ENCODE measurements at places on chromosomes 5 and 9.

DNA sequence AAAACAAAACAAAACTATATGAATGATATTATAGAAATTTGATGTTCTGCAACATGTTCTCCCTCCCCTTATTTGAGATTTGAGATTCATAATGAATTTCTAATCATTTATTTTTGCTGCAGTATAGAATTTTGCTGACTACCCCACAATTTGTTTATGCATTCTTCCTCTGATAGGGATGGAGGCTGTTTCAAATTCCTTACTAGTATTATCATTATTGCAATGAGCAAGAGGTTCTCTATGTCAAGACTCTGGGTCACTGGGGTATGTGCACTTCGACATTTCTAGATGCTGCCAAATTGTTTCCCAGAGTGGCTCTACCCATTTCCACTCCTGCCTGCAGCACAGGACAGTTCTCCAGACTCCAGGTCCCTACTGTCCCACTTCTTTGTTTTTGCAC, 54.9 kb upstream of the DAB2IP start:
- no peak for DNase-seq

- DNase-seq, result no peak
Observed at GRCh38 chr5:176823869-176824412, 13.6 kb downstream of the UNC5A start.

DNA sequence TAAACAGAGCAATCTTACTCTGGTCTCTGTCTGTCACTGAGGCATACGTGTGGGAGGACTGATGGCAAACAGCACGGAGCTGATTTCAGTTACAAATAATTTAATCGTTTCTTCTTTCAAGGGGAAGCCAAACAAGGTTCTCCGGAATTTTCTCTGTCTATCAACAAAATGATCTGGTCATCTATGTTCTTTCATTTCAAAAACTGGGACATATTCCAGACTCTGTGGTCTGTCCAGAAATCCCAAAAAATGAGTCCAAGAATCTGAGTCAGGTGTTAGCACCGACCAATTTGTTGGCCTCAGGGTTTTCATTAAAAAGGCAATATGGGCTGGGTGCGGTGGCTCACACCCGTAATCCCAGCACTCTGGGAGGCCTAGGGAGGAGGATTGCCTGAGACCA, 69.9 kb upstream of the ZNF608 start:
- no peak for DNase-seq

- no peak for DNase-seq
Observed at GRCh38 chr5:179121667-179122111, 61.5 kb downstream of the ZNF354C start.

- DNase-seq, result peak; percentile 31
Observed at GRCh38 chr5:168681556-168682183, 102.5 kb upstream of the PANK3 start.

GRCh38 chr9:113222482-113222841, 1.1 kb downstream of the SLC31A1 start:
- no peak for DNase-seq

DNA sequence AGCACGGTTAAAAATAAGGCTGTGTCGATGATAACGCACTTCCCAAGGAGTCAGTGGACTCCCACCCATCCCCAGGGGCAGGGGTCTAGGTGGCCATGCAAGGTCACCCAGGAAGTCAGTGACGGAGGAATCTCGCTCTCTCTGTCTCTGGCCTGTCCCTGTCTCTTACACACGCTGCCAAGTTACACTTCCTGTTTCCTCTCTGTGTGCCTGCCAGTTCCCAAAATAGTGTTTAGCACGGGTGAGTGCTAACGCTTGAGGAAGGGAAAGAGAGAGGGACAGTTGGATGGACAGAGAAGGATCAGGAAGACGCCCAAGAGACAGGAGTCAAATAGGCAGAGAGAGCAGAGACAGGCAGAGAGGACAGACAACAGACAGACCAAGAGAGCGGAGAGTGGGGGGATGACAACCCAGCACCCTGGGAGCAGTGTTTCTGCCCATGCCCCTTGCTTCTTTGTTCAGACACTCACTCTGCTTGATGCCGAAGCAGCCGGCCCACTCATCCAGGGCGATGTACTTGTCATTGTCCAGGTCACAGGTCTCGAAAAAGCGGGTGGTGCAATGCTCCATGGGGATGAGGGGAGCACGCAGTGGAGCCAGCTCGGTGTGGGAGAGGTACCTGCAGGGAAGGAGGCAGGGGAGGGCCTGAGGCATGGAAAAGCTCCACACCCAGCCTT, 23.0 kb downstream of the SPARC start:
- no peak for DNase-seq

DNA sequence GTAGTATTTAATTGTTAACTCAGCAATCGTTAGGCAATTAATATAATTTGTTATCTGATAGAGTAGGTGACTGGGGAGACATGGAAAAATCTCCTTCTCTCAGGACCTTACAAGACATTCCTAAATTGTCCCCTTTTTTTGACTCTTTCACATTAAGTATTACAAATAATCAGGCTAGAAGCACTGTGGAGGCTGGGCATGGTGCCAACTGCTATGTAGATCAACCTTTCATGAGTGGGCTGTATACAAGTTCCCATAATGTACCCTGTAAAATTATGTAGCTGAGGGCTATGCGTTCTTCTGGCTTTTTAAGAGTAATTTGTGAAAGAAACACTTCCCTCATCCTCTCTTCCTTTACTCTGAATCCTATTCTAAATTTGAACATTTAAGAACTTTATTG, 140.2 kb downstream of the NFIB start:
- DNase-seq, result no peak

DNA sequence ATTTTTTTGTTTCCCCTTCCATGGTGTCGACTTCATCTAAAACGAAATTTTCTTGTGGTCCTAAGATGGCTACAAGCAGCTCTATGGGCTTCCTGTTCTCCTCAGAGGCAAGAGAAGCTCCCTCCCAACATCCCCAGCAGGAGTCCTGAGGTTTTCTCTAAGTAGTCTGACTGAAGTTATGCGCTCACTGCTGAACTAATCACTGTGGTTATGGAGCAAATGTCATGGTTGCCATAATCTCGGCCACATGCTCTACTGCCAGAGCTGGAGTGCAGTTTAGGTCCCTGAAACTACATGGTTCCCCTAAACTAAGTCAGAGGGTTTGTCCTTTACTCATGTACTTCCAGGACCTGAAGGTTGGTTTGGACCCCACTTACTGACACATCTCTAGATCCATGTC, 68.0 kb upstream of the MAMDC2 start:
- no peak for DNase-seq

DNA sequence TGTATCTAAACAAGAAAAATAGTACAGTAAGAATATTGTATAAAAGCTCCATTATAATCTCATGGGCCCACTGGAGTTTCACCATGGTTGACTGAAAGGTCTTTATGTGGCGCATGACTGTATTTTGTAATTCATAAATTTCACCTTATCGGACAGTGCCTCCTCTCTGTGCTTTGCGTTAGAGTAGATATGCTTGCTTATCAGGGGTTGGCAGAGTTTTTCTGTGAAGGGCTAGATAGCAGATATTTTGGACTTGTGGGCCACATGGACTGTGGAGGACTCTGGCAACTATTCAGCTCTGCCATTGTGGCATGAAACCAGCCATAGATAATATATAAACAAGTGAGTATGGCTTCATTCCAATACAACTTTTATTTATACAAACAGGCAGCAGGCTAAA, 23.2 kb downstream of the GAPVD1 start:
- no peak for DNase-seq

GRCh38 chr5:74391410-74391809, 249.1 kb downstream of the ENC1 start:
- no peak for DNase-seq

- DNase-seq, result no peak
Observed at GRCh38 chr5:1708592-1709141, 91.0 kb downstream of the MRPL36 start.

DNA sequence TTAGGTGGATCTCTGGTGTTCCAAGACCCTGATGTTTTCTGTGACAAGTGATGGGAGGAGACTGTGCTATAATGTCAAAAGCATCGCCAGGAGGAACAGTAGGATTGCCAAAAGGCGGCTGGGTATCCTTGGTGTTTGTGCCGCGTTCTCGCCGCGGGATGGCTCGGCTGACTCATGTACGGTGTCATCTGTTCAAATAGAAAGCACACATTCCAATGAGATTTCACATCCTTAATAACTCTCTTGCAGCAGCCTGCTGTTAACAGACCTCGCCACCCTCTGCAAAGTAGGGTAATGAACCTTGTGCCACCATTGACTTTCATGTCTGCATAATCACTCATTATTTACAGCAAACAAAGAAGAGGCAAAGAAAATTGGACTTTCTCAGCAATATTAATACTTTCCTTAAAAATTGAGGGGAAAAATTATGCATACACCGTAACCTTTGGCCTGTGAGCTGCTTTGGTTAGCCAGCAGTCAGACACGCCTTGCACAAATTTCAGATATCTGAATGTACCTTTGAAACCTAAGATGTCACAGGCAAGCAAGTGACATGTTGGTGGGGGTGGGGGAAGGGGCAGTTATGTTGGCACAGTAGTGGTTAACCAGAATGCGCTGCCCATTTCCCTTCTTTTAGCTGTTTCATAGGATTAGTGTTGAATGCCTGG, 289.4 kb downstream of the EFNA5 start:
- no peak for DNase-seq
